ENCODE measurements at places on chromosomes 6 and 20.

- no peak for DNase-seq
Measured at GRCh38 chr6:31734821-31735406, 1.4 kb downstream of the CLIC1 start.

DNA sequence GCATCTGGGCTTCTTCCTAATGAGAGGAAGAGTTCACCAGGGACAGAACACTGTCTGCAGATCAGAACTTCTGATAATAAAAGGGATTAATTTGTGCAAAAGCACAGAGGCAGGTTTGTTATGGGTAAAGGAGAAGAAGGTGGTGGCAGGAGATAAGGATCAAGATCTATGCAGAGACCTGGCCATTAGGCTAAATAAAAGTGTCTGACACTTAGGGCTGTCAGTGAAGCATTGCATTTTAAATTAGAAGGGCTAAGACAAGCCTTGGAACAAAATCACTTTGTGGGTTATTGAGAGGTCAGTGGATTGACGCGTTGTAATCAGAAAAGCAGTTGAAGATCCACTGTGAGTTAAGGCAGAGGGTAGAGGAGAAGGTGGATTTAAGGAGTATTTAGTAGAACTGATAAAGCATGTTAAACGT is 76.8 kb downstream of the MAP3K4 start:
- DNase-seq, result no peak

- DNase-seq, result no peak
Measured at GRCh38 chr6:37171201-37171969, 1.4 kb downstream of the PIM1 start.

DNA sequence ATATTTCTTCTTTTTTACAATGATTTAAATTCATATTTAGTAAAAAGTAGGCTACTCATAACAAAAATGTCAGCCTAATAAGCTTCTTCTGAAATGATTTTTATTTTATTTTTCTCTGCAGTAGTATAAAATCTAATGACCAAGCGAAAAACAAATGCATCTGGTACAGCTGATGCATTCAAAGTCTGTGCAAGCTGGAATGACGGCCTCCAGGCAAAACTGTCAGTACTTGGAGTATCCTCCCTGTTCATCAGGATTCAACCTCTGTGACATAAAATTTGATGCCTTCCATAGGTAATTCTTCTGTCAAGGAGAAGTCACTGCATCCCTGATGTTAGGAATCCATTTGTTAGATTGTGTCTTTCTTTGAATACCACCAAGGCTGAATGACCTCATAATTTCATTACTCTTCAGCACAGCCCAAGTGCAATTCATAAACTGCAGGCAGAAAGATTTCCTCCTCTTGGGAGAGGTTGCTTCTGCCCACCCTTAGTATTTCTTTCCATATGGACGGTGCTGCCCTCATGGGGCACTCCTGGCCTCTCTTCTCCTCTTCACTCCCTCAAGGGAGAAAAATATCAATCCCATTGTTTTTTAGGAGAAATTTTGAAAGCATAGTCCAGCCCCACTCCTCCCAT is 146.4 kb upstream of the STXBP5 start:
- no peak for DNase-seq

DNA sequence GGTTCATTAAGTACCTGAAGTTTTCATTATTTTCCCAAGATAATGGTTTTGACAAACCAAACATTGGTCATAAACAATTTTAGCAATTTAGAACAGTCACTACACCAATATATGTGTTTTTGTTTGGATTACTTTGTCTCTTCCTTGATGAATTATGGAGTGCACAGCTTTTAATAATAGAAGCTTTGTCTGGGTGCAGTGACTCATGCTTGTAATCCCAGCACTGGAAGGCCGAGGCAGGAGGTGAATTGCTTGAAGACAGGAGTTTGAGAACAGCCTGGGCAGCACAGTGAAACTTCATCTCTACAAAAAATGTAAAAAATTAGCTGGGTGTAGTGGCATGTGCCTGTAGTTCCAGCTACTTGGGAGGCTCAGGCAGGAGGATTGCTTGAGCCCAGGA is 89.4 kb upstream of the ANKEF1 start:
- no peak for DNase-seq

GRCh38 chr6:30397697-30398096 is 52.7 kb downstream of the RPP21 start:
- DNase-seq, result no peak

GRCh38 chr20:63686492-63687321 is 9.7 kb upstream of the TNFRSF6B start:
- DNase-seq, result peak; percentile 95

- DNase-seq, result peak; percentile 94
Measured at GRCh38 chr20:1894471-1894950, 696 bp upstream of the SIRPA start.

DNA sequence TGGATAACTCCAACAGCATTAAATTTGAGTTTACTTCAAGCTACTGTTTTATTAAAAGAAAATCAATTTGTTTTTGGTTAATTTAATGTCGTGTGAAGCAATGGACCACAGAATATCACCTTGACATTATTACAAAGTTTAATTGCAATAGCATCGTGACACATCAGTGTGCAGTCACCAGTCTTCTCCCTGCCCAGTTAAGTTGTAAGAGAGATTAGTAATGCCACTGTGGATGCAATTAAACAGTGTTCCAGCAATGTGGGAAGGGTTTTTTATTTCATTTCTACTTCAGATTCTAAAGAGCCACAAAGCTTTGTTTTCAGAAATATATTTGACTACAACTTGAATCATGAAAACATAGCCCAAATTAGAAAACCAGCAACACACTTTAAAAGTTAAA is 128.7 kb downstream of the SYNE1 start:
- DNase-seq, result no peak

GRCh38 chr6:25324066-25324762 is 45.0 kb downstream of the CARMIL1 start:
- DNase-seq, result no peak

DNA sequence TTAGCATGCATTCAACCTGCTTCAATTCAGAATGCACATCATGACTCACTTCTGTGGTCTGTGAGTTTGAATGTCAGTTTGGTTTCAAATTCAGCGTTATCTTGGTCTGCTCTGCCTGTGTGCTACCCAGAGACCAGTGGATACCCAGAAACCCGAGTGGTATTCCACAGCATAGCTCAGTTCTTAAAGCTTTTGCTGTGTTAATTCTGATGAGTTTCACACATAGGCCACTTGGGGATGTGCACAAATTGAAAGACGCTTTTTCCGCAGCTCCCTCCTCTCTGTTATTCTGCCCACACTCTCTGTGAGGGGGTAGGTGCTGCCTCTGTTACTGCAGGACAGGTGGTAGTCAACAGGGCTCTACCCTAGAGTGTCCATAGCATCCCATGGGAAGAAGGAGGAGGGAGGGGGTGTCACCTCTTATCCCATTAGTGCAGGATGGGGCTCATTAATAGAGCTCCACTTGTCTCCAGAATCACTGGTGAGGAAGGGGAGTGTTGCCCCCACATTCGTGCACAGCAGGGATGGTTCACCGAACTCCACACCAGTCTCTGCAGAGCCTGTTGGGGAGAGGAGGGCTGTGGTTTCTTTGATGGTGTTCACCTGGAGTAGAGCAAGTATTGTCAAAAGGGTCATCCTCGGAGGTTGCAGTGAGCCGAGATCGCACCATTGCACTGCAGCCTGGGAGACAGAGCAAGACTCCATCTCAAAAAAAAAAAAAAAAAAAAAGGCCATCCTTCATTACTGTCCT is 29.2 kb upstream of the SDCBP2 start:
- DNase-seq, result peak; percentile 47

GRCh38 chr6:106549521-106549920 is 79.8 kb downstream of the RTN4IP1 start:
- no peak for DNase-seq

DNA sequence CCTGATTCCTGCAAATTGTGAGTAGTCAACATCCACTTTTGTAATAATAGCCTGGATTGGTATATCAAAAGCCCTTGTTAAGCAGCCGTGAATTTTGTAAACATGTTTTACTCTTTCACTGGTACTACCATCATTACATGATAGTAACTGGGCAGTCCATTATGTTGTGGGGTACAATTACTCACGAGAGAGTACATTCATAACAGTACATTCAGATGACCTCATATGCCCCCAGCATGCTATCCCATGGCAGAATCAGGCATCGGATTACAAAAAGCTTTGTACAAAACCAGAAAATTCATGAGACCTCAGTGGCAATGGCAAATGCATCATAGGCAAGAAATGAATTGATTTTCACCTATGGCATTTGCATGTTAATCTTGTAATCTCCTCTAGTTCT is 166.2 kb downstream of the EPM2A start:
- no peak for DNase-seq

DNA sequence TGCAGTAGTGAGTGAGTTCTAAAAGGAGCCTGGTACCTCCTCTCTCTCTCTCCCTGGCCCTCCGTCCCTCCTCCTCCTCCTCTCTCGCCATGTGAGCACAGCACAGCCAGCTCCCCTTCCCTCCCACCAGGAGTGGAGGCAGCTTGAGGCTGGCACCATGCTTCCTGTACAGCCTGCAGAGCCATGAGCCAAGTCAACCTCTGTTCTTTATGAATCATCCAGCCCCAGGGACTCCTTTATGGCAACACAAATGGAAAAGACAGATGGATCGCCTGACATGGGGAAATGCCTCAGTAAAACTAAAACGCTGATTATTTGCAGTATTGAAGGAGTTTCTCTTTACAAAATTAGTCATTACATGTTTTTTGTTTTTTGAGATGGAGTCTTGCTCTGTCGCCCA is 233.7 kb upstream of the ARID1B start:
- DNase-seq, result peak; percentile 70

DNA sequence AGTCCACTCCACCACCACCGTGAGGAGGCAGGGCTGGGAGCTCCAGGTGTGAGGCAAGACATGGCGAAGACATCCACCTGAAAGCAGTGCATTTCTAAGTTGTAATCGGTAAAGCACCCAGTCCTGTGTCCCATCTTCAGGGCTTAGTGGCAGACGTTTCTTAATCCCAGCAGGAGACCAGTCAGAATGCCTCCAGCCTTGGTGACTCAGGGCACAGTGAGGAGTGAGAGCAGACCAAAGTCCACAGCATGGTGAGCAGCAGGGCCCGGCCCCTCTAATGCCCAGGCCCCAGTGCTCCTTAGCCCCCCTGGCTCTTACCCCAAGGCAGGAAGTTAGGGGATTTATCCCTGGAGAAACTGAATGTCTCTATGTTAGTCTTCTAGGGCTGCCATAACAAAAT is 183.9 kb downstream of the SYNDIG1 start:
- DNase-seq, result no peak

DNA sequence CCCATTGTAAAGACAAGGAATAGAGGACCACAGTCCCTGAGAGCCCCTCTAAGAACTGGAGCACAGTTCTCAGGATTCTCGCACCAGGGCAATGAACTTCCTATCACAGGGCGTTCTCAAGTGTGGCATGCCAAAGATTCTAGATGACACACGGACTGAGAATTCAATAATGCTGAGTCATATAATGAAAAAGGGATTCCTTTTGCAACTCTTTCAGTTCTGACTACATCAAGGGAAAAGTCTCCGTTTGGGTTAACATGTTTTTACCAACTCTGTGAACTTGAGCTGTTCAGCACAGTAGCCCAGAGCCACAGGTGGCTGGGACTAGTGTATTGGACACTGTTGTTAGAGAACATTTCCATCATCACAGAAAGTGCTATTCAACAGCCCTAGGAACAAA is 3.4 kb downstream of the MED20 start:
- DNase-seq, result no peak

GRCh38 chr6:24330137-24330732 is 27.6 kb downstream of the DCDC2 start:
- DNase-seq, result no peak

GRCh38 chr20:24658920-24659660 is 189.7 kb downstream of the SYNDIG1 start:
- DNase-seq, result no peak

DNA sequence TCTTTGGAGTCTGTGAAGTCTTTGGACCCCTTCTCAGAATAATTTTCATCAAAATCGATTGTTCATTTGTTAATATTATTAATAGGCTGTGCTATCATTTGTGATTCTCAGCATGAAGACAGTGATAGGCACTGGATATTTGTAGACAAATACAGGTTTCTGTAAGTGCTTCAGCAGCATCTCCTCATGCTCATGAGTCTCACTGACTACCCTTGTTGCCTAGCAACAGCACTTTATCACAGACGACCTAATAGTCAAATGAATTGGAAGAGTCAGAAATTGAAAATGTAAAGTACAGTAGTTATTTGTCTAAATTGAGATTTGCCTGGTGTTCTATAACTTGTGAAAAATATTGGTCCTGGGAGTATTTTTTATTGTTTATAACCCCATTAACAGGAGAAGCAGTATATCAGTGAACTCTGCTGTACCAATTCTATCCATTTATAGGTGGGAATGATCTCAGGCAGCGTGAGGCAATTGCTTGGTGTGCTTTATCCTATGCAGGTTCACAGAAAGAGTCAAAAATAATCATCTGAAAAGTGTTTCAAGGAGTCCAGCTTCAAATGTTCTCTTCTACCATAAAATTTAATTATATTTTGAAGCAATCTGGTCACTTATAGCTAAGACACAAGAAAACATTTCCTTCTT is 684.6 kb downstream of the RFPL4B start:
- DNase-seq, result no peak

DNA sequence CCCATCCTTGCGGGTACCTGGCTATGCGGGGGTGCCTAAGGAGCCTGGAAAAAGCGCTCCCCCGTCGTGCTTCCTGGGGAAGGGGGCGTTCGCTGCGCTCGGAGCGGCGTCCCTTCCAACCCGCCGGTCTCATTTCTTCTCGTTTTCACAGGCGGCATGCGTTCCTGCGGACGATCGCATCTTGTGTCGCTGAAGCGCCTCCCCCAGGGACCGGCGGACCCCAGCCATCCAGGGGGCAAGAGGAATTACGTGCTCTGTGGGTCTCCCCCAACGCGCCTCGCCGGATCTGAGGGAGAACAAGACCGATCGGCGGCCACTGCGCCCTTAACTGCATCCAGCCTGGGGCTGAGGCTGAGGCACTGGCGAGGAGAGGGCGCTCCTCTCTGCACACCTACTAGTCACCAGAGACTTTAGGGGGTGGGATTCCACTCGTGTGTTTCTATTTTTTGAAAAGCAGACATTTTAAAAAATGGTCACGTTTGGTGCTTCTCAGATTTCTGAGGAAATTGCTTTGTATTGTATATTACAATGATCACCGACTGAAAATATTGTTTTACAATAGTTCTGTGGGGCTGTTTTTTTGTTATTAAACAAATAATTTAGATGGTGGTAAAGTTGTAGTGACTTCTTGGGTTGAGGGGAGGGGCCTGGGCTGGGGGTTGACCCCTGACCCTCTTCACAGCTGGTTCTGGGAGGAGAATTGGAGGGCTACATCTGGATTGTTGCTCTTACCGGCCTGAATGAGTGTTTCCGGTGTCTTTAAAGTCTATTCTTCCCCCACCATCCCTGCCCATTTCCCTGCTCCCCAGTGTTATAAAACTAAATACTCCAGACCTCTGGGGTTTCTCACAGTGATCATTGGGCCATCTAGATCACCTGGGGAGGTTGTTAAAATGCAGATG is 1.1 kb downstream of the ID1 start:
- no peak for DNase-seq

DNA sequence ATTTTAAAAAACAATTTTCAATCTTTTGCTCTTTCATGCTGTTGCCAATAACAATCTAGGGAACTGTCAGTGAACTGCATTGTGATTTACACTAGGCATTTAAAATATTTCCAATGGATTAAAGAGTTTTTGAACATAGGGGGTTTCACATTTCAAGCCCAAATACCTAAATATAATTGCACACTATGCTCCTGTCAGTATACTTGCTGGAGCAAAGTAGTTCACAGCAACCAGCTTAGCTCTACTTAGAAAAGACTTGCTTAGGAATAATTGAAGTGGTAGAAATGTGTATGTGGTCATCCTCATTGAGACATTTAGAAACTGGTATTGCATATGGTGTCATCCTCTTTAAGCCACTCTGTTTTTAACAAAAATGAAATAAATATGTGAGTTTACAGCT is 41.7 kb upstream of the REV3L start:
- no peak for DNase-seq

Data from esophagus muscularis mucosa (tissue), 4 donors.